ENCODE measurements at places on chromosomes 4 and X.

DNA sequence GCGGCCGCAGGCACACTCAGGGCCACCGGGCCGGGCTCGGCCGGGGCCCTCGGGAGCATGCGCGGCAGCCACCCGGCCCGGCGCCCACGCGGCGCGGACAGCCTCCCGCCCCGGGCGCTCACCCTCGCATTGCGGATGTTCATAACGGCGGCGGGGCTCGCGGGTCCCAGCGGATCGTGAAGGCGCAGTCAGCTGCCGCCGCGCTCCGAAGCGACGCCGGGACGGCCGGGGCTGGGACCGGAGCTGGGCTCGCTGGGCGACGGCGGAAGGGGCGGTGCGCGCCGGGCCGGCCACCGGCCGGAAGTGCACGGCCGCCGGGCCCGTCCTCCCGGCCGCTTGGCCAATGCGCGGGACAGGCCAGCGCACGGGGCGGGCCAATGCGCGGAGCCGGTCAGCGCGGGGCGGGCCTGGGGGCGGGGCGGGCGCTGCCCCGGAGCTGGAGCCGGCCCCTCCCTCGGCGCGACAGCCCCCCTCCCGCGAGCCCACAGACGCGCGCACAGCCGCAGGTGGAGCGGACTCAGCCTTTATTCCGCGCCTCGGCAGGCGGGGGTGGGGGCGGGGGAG is at the start of gene NAA10:
Gene NAA10 (minus strand): TSS at position 276 of the 564 bp plus-strand sequence. CDS start 133 bp downstream, at position 143.
- DNase-seq = peak; percentile 85

DNA sequence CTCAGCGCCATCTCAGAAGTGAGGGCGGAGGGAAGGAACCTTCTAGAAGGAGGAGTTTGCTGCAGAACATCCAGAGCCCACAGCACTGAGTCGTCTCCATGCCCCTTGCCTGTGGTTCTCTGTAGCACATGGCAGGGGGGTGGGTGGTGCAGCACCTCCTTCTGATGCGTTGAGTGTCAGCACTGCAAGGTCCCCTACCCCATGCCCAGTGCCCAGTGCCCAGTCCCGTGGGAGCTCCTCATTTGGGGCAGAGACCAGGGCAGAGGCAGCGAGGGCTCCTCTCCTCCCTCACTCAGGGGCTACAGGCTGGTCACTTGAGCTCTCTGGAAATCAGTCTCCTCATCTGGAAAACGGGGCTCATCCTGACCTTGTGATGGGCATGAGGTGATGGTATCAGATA is 78.1 kb downstream of the HTRA3 start:
- peak; percentile 22 for DNase-seq

GRCh38 chr4:182491719-182492118 is 248.5 kb downstream of the TENM3 start:
- no peak for DNase-seq

- DNase-seq = peak; percentile 28
Observed at GRCh38 chrX:109384699-109385098, 97.2 kb downstream of the GUCY2F start.

- no peak for DNase-seq
Observed at GRCh38 chr4:20422398-20422797, 170.7 kb downstream of the SLIT2 start.

- DNase-seq = no peak
Observed at GRCh38 chrX:69116077-69116476, 49.2 kb downstream of the PJA1 start.

DNA sequence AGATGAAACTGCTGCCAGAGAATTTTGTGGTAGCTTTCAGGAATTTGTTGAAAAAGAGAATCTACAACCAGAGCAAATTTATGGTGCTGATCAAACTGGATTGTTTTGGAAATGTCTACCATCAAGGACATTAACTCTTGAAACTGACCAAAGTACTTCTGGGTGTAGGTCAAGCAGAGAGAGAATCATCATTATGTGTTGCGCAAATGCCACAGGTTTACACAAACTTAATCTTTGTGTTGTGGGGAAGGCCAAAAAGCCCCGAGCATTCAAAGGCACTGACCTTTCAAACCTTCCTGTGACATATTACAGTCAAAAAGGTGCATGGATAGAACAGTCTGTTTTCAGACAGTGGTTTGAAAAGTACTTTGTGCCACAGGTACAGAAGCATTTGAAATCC is 2.1 kb downstream of the TIGD2 start:
- DNase-seq = no peak

- no peak for DNase-seq
Observed at GRCh38 chr4:125573368-125573767, 258.6 kb downstream of the FAT4 start.

GRCh38 chrX:152306331-152306730 is 144.8 kb downstream of the GABRA3 start:
- DNase-seq = no peak

- DNase-seq = no peak
Observed at GRCh38 chr4:85058551-85058950, 92.1 kb upstream of the WDFY3 start.

DNA sequence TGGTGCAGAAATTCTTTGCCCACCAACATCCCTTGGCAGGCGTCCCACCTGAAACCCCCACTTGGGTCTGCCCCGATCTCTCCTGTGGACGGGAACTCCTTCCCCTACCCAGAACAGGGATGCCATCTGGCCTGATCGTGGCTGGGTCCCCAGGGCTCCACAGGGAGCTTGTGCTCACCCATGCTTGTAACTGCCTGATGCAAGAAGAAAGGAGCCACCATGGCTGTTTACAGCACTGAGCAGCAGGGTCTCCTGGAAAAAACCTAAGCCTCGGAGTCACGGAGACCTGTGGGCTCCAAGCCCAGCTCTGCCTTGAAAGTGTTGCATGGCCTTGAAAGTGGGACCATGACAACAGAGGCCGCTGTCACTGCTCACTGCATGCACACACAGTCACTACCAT is 101.5 kb upstream of the AFAP1 start:
- DNase-seq = no peak

GRCh38 chr4:184647266-184648053 is 1.8 kb downstream of the CASP3 start:
- DNase-seq = no peak

DNA sequence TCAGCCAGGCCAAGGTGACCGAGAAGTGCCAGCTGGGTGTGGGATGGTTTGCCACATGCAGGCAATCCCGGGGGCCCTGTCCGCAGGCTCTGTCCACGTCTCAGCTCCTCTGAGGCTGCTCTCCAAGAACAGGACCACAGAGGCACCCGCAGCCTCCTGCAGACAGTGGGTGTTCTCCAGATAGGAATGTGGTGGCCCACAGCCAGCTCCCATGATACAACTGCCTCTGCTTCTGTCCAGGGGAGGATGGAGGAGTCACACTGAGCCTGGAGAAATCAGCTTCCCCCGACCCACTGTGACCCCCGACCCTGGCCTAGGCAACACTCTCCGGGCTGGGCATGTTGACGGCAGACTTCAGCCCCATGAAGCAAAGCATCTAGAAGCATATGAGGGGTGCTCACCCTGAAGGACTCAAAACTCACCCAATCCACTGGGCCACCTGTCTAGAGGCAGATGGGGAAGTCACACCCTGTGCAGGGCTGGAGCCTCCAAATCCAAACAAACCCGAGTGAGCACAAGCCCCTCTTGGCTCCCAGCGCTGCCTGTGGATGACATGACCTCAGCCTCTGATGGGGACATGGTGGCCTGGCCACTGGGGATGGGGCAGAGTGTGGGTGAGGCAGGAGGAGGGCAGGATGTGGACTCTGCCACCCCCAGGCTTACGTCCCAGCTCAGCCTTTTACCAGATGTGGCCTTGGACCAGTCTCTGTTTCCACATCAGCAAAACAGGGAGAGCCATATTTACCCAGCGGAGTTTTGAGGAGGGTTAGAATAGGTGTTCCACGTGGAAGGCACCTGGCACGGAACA is 102.3 kb downstream of the PSAPL1 start:
- no peak for DNase-seq

DNA sequence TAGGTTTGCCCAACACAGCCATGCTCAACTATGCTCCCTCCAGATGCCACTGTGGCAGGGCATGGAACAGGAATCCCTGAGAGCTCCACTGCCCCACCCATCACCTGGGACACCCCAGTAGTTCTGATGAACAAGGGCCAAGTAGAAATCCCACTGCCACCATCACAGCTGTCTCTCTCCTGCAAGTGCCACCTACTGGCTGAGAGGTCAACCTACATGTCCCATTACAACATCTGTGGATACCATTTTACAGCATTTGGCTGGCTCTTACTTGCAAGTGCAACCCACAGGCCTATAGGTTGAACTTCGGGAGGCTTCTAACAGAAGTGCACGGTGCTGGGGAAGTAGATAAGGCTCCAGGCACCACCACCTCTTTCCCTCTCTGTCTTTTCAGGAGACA is 142.5 kb downstream of the CXXC4 start:
- DNase-seq = no peak

DNA sequence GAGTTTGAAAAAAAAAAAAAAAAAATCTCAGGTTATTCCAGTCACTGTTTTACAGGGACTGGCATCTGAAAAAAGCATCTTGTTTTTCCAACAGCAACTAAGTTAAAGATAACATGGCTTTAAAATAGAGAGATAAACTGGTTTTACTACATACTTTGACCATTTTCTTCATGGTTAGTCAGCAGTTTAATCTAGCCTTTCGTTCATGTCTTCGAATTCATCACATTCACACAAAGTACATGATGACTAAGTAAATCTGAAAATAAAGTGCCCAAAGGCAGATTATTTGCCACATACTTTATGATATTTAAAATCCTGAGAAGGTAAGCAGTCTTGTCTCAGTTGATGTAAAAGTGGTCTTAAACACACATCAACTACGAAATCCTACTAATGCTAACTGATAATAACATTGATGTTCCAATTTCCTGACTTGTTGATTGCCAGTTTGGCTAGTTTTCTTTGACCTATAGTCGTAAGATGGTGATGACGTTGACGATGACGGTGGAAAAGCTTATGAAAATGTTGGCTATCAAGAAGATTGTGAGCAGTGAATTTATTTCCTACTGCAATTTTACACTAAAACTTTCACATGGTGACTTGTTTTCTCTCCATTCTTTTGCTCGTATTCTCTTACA is 540.5 kb upstream of the BOD1L1 start:
- DNase-seq = no peak

DNA sequence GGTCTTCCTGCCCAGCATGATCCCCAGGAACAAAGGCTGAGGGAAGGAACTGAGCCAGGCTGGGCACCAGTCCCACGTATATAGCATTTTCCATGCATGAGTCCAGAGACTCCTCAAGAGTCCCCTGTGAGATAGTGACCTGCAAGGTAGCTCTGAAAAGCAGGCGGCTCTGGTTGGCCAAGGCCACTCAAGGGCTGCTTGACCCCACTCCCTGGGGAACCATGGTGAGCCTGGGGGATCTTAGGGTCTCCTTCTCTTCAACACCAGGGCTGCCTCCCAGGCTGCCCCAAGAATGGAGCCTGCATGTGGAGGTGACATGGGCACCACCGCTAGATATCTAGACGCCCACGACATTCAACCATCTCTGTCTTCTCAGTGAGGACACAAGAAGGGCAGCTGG is 79.2 kb downstream of the SLC2A9 start:
- no peak for DNase-seq

- no peak for DNase-seq
Observed at GRCh38 chr4:42671431-42672194, 14.7 kb upstream of the ATP8A1 start.

- no peak for DNase-seq
Observed at GRCh38 chrX:125004799-125005198, 314.9 kb upstream of the TEX13C start.

GRCh38 chr4:106473515-106473914 is 104.9 kb upstream of the GIMD1 start:
- no peak for DNase-seq

- no peak for DNase-seq
Observed at GRCh38 chr4:108144451-108144850, 24.3 kb downstream of the LEF1 start.

DNA sequence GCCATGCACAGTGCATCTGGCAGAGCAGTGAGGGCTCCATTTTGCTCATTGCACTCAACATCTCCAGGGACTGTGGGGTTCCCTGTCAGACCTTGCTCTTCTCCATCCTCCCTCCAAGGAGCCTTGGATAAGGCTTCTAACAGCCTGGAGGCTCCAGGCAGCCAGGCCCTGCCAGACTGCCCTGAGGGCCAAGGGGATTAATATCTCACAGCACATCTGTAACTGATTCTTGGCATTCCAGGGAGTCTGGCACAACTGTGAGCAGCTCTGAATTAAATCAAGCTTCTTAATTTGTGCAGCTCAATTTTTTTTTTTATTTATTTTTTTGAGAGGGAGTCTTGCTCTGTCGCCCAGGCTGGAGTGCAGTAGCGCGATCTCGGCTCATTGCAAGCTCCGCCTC is 224.5 kb upstream of the PGRMC2 start:
- DNase-seq = no peak

- no peak for DNase-seq
Observed at GRCh38 chr4:82852751-82853285, 38.1 kb downstream of the SEC31A start.

DNA sequence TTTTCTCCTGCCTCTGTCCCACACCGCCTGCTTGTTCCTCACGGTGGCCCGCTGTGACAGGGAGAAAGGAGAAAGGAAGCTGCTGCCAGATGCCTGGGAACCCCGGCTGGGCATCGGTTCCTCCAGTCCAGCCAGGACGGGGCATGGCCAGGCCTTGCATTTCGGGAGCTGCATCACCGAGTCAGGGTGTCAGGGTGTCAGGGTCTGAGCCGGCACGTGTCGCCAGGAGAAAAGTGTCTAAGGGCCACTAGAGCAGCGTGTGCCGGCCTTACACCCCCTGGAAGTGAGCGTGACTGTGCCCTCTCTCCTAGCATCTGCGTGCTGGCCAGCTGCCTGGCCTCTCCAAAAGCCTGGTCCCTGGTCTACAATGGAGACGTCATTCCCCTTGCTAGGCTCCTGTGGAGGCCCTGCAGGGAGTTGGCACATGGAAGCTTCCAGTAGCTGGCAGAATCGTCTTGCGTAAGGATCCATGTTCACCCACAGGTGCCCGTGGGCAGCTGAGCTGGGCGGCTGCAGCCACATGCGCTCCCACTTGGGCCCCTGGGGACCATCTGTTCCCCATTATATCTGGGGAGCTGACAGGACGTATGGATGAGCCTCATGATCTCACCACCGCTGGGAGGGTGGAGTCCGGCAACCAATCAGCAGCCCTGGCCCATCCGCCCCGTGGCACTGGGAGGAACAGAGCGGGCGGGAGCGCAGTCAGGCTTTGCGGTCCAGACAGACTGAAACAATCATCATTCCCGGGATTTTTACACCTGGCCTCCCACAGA is 39.9 kb upstream of the HMX1 start:
- DNase-seq = peak; percentile 29

GRCh38 chrX:30653415-30654131 is at the start of gene GK:
Gene GK (plus strand): TSS chrX:30653423. CDS start chrX:30653538, 115 bp downstream.
- peak; percentile 29 for DNase-seq

DNA sequence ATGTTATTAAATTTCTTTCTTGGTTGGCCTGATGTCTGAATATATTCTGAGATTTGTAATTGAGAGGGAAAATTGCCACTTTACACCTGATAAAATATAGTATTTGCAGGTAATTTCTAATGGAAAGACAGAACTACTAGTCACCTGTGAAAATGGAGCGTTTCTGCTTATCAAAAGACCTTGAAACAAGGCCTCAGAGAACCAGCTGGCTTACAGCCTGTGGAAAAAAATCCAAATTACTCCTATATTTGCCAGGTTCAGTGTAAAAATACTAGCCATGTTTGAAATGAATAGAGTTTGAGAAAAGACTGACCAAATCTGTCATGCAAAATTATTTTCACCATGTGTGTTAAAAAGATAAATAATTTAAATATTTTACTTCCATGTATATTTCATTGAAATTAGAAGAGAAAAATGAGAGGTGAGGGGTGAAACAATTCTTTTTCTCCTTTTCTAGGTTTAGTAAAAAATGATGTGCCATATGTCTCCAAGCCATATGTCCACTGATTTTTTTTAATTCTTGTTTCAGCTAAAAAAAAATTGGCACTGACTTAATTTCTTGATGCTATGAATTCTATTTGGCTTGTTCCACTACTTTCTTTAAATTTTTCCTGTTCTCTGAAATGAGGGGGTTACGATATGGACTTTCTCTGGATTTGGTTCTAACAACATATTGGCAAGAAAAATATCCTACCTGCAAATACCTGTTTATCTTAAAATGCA is 464.9 kb downstream of the GRXCR1 start:
- no peak for DNase-seq
